ENCODE measurements at places on chromosomes 1 and 21.
A peak's percentile ranks its signal among the peaks of the same experiment; 100 is the strongest.

- DNase-seq: no peak
Measured at GRCh38 chr1:54120698-54121481, 31.9 kb downstream of the CDCP2 start.

DNA sequence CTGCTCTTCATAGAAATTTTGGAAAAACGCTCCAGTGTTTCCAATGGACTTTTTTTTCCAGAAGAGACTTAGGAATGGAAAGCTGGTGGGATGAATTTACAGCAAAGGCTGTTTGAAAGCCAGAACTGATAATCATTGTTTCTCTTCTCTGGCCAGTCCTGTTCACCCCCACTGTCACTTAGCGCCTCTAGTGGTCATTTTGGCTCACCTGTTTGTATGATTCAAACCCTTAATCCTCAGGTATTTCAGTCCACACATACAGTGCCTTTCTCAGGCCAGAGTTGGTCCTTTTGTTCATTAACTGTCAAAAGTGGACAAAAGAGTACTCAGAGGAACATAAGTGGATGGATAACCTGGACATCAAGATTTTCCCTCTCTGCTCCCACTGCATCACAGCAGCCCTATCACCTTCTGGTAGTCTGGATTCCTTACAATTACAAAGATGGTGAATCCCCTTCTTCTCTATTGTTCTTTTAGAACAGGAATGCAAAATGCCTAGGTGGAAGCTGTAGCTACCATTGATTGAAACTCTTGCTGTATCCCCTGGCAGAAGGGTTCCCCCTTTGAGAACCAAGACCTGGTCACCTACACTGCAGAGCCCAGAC, 177.6 kb upstream of the OLFM3 start:
- DNase-seq: peak; percentile 3

- no peak for DNase-seq
Measured at GRCh38 chr1:10598389-10598702, 123.6 kb downstream of the PEX14 start.

GRCh38 chr1:6052543-6053205, 7.0 kb downstream of the KCNAB2 start:
- DNase-seq: peak; percentile 70

DNA sequence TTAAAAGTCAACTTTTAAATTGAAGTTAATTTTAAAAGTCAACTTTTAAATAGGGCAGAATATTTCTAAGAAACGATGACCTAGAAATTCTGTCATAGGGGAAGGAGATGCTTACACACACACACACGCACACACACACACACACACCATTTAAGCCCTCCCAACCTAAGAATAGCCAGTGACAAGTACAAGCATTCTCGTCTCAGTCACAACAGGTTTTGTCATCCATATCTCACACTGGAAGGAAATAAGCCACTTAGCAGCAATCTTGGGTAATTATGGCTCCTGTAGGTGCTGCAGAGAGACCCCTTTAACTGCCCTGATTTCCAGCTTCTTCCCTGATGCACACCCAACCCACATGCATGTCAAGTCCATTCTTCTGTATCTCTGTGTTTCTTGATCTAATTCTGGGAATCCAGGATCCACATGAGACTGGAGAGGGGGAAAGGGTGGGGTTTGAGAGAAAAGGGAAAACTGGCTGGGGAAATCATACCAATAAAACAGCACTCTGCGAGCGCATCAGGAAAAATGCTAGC, 338.1 kb downstream of the PAPPA2 start:
- DNase-seq: no peak

GRCh38 chr1:41758904-41759548, 159.7 kb downstream of the HIVEP3 start:
- DNase-seq: no peak

- peak; percentile 64 for DNase-seq
Measured at GRCh38 chr1:220880726-220881506, 1.7 kb downstream of the HLX start.

GRCh38 chr1:64701886-64702285, 43.0 kb upstream of the RAVER2 start:
- DNase-seq: no peak

- DNase-seq: no peak
Measured at GRCh38 chr1:161242313-161242712, 4.3 kb upstream of the NR1I3 start.

DNA sequence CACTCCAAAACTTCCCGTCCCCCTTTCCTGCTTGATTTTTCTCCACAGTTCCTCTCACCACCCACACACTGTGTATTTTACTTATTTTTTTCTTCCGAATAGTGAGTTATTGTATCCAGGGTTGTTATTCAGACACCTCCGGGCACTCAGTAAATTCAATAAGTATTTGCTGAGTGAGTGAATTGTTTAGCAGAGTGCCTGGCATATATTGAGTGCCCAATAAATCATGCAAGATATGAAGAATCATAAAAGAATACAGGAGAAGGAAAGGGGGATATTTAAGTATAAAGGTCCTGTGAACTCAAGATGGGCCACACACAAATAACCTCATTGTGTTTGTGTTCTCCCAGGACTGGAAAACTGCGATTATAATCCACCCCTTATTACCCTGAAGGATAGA, 139.9 kb downstream of the GALNT2 start:
- DNase-seq: no peak

- no peak for DNase-seq
Measured at GRCh38 chr21:32570456-32570855, 14.9 kb downstream of the TCP10L start.

GRCh38 chr1:199778324-199778955, 249.1 kb upstream of the NR5A2 start:
- DNase-seq: no peak

DNA sequence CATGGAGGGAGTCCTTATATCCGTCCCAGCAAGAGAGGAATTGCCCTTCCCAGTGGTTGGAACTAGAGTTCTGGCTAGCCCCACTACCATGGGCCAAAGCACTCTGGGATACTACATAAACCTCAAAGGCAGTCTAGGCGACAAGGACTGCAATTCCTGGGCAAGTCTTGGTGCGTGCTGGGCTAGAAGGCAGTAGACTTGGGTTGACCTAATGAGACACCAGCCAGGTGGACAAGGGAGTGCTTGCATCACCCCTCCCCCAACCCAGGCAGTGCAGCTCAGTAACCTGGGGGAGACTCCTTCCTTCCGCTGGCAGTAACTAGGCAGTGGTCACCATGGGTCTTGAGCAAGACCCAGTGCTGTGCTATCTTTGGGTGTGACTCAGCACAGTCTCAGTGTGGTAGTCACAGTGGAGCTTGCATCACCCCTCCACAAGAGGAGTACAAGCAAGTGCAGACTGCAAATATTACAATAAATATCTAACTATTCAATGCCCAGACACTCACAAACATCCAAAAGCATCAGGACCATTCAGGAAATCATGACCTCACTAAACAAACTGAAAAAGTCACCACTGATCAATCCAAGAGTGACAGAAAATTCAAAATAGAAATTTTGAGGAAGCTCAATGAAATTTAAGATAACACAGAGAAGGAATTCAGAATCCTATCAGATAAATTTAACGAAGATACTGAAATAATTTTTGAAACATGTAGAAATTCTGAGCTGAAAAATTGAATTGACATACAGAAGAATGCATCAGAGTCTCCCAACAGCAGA, 84.7 kb upstream of the LYPLAL1 start:
- DNase-seq: no peak

DNA sequence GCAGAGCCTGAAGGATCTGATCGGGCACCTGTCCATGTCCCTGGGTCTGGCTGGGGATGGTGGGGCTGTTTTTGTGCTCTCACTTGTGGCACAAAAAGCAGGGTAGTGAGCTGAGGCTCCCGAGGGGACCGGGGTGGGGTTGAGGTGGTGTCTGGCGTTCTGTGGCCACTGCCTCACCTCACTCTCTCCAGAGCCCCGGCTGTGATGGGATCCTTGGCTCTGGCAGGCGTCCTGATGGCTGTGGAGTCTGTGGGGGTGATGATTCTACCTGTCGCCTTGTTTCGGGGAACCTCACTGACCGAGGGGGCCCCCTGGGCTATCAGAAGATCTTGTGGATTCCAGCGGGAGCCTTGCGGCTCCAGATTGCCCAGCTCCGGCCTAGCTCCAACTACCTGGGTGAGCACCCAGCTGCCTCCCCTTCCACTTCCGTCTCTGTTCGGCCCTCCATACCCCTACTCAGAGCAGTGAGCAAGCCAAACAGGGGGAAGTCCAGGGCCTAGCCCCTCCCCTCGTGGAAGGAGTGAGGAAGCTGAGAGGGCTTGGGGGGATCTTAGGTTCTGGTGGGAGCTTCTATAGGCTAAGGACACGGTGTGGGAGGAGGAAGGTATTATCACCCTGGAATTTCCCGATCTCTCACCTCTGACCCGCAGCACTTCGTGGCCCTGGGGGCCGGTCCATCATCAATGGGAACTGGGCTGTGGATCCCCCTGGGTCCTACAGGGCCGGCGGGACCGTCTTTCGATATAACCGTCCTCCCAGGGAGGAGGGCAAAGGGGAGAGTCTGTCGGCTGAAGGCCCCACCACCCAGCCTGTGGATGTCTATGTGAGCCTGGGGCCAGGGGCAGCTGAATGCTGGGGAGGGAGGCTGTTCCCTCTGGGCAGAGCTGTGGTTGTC, 7.0 kb downstream of the ADAMTSL4 start:
- DNase-seq: no peak

DNA sequence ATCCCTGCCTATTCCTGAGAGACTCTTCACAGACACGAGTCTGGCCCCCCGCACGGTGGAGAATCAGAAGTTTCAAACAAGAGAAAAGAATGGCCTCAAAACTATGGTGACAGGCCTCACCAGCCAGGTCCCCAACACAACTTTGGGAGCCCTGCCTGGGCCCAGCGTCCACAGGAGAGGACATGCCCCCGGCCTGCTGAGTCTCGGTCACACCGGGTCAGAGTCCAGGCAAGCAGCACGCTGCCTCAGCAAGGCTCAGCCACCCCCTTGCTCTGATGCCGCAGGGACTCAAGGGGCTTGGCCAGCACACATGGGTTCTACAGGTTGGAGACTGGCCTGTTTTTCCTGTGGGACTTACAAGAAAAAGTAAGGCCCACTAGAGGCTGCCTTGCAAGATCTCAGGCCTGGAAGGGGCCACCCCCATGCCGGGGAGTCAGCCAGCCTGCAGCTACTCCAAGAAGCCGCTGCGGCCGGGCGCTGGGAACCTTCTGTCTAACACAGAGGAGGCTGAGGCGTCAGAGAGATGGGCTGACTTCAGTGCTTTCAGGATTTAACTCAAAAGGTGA, 116.8 kb downstream of the NPHP4 start:
- no peak for DNase-seq

DNA sequence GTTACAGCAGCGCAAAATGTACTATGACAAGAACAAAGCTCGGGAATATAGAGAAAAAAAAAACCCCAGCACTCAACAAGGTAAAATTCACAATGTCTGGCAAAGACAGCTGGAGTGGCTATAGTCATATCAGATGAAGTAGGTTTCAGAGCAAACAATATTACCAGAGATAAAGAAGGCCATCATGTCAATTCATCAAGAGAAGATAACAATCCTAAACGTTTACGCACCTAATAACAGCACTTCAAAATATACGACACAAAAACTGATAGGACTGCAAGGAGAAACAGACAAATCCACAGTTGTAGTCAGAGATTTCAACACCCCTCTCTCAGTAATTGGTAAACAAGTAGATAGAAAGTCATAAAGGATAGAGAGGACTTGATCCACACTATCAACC, 455.2 kb downstream of the PTPRU start:
- DNase-seq: no peak

DNA sequence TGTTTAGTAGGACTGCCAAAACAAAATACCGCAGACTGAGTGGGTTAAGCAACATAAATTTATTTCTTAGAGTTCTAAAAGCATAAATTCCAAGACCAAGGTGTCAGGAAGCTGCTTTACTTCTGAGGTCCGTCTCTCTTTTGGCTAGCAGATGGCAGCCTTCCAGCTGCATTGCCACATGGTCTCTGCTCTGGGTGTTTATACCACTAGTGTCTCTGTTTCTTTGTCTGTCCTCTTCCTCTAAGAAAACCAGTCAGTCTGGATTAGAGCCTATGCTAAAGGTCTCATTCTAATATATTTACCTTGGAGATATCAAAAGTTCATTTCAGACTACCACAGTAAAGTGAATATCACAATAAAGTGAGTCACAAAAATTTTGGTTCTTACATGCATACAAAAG, 519.8 kb downstream of the COL11A1 start:
- no peak for DNase-seq

DNA sequence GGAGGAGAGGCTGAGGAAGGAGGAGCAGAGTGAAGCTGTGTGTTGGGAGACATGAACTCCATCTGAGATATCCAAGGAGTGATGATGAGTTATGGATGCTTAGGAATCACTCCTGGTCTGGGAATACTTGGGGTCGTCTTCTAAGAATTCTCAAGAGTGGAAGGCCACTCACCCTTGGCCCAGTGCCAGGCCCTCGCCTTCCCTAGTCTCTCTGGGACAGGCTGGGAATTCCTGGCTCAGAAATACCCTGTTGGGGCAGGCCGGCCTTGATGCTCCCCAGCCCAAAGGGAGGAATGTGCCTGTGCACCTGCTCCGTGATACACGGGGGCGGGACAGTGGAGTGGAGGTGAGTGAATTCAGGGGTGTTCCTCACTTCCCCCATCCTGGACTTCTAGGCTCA, 12.6 kb upstream of the LMNA start:
- no peak for DNase-seq

DNA sequence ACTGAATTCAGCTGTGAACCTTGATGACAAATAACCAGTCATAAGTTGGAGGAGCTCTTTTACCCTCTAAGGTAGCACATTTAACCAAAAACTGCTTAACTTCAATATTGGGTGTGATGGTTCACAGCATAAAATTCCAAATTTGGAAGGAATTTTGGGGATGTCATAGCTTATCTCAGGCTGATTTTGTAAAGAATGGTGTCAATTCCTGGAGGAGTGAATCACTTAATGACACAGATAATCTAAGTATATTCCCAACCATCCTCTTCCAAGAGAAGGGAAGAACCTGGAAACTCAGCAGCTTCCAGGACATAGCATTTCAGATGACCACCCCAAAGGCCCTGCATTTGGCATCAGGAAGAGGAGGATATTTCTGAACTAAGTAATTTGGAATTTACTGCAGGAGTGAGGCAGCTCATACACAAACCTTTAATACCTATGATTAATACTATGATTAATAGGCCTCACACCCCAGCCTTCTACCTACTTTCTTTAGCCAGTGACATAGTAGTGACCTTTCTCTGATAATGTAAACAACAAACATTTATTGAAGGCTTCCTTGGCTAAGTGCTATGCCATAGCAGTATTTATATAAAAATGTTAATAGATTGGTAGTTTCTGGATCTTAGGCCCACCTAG, 14.5 kb downstream of the GLUL start:
- DNase-seq: no peak

- no peak for DNase-seq
Measured at GRCh38 chr1:167344615-167345385, 124.1 kb downstream of the POU2F1 start.

DNA sequence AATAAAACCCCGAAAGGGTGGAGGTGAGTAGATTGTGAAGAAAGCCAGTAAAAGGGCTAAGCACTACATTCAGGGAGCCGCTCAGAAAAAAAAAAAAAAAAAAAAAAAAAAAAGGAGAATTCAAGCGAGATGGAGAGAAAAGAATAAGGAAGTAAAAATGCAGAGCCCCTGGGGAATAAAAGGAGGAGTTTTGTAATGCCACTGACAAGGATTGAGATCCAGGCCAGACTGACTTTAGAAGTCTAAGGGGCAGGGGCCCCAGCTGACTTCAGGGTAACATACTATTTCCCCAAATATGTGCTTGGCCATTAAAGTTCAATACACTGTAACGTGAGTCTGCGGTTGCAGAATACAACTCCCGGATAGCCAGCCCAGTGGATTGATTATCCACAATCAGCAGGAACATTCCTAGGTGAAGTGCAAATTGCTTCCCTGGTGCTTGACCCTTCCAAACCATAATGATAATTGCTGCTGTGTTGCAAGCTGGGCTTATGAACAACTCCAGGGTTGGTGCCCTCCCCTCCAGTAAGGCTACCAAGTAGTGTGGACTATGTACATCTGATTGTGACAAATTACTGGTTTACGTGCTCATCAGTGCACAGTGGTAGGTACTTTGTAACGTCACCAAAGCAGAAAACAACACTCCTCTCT, 30.7 kb upstream of the RRP15 start:
- no peak for DNase-seq

Data from GM13977 (cell line).